NB4 (cell line): ENCODE measurements at places on chromosomes 5 and 9.

GRCh38 chr9:81980568-81980967 lies 8.0 kb upstream of the SPATA31D1 start:
- no peak for DNase-seq

- DNase-seq: no peak
Observed at GRCh38 chr5:37045703-37046102, 169.1 kb downstream of the NIPBL start.

GRCh38 chr5:123351240-123351639 lies 72.0 kb downstream of the CEP120 start:
- no peak for DNase-seq

- no peak for DNase-seq
Observed at GRCh38 chr5:16067415-16067814, 112.2 kb downstream of the MARCHF11 start.

GRCh38 chr9:108775901-108776306 lies 79.9 kb downstream of the ACTL7B start:
- no peak for DNase-seq

DNA sequence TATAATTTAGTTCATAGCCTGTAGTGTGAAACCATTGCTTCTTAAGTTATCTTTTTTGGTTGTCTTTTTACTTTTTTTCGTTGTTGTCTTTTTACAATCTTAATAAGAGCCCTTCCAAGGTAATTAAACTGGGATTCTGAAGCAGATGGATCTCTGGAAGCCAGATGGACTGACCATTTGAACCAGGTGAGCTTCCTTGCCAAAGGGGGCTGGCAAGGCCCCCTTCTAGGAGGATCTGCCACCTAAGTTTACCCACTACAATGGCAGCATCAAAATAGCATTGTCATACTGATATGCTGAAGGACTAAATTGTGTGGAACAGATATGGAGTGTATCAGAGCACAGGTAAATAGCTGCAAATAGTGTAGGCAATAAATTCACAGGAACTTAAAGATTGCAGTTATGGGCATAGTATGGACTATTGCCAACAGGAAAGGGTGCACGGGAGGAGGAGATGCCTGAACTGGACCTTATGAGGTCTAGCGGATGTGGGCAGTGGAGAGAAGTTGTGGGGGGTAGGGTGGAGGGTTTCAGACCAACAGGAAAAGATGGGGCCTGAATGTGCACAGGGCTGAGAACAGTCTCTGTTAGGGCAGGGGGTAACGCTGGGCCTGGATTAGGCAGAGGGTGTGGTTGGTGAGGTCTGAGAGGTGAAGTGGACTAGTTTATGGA lies 61.5 kb upstream of the CTXN3 start:
- peak; percentile 20 for DNase-seq

DNA sequence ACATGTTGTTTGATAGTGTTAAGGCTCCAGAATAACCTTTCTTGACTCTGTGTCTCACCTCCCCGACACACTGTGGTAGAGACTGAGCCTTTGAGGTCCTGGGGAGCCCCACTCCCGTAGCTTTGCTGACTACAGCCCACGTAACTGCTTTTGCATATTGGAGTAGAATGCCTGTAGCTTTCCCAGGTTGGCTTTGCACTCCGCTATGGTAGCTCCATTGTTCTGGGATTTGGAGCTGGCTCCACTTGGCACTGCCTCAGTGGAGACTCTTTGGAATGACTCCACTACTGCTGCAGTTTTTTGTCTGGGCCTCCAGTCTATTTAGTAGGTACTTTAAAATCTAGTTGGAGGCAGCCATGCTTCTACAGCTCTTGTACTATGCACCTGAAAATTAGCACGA lies 56.2 kb upstream of the ANXA1 start:
- no peak for DNase-seq

DNA sequence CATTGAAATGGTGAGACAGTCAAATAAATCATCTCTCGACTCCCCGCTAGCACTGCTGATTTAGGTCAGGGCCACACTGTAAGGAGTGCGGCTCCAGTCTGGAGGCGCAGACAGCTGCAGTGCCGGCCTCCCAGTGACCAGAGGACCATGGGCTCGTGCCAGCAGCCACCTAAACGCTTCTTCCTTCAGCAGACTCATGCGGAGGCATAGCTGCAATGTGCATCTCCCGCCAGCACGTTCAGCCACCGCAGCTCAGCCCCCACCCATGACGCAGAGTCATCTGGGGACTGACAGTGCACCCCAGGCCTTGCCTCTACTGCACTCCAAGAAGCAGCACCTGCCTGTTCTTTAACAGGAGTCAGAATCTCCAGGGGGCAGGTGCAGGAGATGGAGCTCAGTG lies 13.6 kb upstream of the MAPK9 start:
- DNase-seq: no peak
